ENCODE measurements at places on chromosomes 7 and 10. TPM values are rescaled to one million over a fixed set of nuclear protein-coding genes. Genes with fewer than 3 reads are reported as not detected.
A peak's percentile ranks its signal among the peaks of the same experiment; 100 is the strongest.

Gene PLPP4
- 0.21 TPM for polyA plus RNA-seq

Gene NKX2-3
- not detected for polyA plus RNA-seq

Gene UBE2D1
- 26.8 TPM for polyA plus RNA-seq

Gene CHN2
- polyA plus RNA-seq: 4.0 TPM

Gene DNAJB6
- 148 TPM for polyA plus RNA-seq

Gene DDC
- polyA plus RNA-seq: 17.0 TPM

Gene SFRP4
- polyA plus RNA-seq: 1.3 TPM

Gene ZNF3
- polyA plus RNA-seq: 38.7 TPM

Gene FEZF1
- polyA plus RNA-seq: not detected

DNA sequence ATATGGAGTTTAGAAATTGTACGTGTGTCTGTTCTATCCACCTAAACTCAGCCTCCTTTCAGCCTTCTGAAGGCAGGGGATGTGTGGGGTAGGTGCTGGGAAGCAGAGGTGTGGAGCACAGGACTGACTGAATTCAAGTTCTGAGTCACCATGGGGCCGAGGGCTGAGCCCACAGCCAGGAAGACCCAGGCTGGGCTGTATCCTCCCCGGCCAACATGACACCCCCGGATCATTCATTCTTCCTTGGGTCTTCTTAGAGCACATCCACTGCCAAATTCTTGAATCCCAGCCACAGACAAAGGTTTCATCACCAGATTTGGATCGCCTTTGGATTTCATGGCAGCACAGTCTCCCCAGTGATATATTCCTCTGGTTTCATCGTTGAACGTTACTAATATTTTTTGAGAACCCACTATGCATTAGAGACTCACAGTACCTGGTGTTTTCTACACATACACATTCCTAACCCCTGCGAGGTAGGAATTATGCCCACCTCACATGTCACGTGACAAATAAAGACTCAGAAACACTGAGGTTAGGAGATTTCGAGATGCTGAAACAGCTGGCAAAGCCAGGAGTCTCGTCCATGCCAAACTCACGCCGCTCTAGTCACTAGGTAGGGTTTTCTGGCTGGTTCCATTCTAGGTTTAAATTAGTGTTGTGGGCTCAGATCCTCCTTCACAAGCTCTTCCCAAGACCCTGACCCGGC lies 26.9 kb downstream of the CCDC3 start:
- no peak for DNase-seq

GRCh38 chr7:47266131-47266706 lies 315.7 kb downstream of the TNS3 start:
- peak; percentile 65 for DNase-seq

GRCh38 chr10:48454302-48455054 lies 148.0 kb downstream of the MAPK8 start:
- no peak for DNase-seq

DNA sequence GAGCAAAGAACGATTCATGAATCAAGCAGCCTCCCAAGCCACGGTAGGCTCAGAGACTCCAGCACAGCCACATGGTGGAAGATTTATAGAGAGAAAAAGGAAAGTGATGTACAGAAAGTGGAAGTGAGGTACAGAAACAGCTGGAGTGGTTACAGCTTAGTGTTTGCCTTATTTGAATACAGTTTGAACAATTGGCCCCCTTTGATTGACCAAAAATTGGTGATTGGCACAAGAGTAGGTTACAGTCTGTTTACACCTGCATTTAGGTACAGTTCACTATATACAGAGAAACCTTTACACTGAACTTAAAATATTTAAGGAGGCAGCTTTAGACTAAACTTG lies 136.4 kb upstream of the ASAH2 start:
- no peak for DNase-seq

- DNase-seq: no peak
Observed at GRCh38 chr10:38119038-38119437, 24.9 kb downstream of the ZNF37A start.

- no peak for DNase-seq
Observed at GRCh38 chr10:28284126-28284525, 18.7 kb downstream of the MPP7 start.

DNA sequence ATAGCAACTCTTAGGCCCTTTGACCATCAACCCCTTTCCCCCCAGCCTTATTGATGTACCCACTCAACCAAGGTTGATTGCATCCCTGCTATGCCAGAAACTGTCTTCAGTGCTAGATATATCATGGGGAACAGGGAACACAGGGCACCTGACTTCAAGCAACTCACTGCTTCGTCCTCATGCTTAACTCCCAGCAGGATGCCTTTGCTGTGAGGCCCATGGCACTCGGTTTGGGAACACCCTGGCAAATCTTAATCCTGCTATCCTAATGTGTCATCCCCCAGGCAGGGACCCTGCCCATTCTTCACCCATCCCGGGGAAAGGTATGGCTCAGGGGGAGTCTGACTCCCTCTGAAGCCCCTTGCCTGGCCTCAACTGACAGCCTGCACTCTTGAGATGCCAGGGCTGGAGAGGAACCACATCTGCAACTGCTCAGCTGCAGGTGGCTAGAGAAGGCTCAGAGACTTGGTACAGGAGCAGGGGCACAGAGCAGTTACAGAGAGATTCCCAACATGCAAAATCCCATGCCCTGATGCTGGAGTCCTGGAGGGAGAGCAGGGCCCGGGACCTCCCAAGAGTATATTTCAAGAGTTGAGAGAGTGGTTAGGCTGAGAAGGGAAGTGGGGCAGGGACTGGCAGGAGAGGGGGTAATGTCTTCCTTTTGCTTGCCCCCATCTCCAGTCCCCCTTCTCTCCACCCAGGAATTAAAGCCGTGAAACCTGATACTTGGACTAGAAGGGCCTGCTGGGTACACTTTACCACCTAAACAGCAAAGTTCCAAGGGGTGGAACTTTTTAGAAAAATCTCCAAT lies 2.4 kb upstream of the UNC5B start:
- DNase-seq: no peak

DNA sequence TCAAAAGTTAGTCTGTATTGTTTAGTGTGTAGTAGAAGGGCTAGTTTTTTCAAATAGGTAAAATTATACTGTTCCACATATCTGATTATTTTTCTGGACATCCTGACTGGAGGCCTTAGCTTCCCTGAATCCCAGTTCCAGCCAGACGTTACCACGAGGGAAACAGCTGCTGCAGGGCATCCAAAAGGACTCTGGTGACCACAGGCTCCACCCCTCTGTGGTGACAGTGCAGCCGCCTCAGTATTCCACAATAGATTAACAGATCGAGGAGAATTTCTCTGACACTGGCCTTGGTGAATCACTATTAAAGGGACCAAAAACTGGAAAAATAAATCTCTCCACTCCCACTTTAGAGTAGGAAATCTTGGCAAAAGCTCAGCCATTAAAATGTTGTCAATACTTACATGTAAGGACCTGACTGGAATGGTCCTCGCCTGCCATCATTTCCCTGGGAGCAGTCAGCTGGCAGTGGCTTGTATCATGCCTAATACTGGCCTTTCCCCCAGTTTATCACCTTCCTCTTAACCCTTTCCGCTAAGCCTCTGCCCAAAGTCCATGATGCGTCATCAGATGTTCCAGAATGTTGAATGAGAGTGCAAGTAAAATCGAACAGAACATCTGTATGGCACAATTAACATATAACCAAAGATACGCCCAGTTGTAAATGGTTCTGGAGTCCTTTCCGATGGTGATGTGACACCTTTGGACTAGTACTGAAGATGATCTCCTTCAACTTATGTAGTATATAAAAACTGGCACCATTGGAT lies 31.6 kb downstream of the ENO4 start:
- DNase-seq: no peak

DNA sequence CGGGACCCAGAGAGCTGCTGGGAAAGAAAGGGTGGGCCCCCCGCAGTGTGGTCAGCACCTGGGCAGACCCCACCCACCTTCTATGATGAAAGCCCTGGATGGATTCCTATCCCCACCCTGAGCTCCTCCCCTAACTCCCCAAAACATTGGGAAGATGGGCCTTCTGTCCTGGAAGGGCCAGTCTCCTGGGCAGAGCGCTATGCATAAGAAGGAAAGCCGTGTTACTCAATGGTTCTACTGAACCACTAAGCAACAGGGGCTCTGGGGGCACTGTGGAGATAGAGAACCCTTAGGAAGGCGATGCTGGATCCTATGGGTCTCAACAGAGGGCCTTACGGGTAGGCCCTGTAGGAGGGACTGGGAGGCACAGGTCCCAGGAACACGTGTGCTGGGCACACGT lies 30.7 kb upstream of the INSIG1 start:
- no peak for DNase-seq

DNA sequence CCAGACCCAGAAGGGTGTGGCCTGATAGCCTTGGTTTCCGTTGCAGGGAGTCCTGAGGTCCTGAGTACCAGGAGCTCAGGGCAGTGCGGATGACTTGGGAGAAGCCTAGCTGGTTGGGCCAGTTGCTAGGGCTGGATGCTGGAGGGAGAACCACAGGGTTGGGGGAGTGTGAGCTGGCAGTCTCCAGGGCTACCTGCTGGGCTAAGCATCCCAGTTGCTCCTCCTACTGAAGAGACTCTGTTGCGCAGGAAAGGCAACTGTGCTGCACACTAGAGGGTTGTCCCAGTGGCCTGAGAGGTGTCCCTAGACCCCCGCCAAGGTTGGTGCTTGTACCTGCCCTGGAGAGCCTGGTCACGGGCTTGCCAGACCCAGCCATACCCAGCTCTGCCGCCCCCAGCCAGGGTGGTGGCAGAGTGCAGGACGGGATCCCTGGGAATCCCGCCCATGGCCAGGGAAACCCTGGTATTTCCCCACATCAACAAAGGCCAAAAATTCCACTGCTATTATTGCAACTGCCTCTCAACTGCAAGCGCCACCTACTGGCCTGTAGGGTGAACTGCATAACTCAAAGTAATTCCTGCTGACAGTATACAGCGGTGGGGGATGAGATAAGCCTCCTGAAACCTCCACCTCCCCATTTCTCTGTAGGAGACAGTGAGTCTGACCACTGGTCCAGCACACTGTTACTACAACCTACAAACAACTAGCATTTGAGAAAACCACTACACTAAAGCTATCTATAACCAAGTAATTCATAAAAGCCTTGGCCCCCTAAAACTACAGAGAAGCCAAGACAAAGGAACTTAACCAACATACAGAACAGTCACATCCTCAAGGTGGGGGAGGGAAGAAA lies 67.6 kb upstream of the DDC start:
- DNase-seq: no peak

Data from right lung (tissue), 10 donors.